ENCODE measurements at places on chromosomes 3 and 15.

DNA sequence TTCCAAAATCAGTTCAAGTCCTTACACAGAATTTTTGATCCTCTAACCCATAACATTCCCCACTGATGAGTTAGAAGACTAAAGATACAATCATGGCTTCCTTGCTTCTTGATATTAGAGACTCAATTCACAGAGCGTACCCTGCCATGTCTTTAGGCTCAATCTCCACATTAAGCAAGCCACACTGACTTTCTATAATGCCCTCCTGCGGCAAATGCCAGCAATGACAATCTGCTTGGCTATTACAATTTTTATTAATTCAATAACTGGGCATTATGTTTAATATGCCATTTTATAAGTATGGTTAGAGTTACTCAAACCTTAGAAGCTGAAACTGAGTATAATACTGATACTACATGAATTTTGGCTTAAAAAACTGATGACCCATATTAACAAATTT lies 479.7 kb upstream of the NR2F2 start:
- no peak for DNase-seq

DNA sequence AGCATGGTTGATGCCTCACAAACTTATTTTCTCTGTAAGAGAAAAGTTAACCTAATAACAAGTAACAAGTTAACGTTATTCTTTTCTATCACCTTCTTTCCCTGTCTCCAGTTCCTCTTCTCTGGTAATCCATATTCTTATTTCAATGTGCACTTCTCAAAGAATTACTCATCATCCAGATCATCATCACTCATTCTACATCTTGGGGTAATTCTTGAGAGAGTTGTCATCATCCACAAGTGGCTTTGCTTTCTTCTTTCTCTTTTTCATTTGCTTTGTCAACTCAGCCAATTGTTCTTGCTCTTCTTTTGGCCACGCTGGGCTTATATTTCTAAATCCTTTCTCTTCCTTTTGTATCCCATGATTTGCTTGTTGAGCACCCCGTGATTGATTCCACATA lies 20.8 kb upstream of the RNF111 start:
- no peak for DNase-seq

DNA sequence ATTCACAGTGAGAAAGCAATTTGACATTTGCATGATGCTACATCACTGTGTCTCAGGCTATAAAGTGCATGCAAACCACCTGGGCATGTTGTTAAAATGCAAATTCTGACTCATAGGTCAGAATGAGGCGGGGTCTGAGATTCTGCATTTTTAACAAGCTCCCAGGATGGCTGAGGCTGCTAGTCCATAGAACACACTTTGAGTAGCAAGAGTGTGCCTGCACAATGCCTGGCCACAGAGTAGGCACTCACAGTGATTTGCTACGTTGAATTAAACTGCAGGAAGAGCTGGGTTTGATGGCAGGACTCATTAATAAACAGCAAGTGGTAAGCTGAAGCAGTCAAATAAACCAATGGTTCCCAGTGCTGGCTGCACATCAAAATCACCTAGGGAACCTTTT lies 48.1 kb downstream of the NTRK3 start:
- no peak for DNase-seq

- DNase-seq: no peak
Observed at GRCh38 chr3:188589771-188590170, 435.8 kb downstream of the LPP start.

DNA sequence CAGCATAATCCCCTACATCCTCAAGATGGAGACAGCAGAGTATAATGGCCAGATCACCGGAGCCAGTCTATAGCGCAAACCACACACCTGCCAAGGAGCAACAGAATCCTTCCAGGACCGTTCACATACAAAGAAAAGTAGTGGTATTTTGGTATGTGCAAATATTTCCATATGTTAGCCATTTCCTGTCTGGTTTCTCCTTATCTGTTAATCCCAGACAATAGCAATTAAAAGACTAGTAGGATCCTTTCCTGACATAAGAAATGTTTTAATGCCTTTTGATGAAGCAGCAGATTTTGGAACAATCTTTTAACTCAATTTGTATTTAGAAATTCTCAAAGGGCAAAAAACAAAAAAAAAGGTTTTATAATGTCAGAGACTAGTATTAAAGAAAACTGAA lies 22.2 kb downstream of the MRPS25 start:
- DNase-seq: peak; percentile 18
